Activated T-cell treated with anti-CD3 and anti-CD28 coated beads, Interleukin-2, amount 50 U/mL, for 48 hours (primary cell): ENCODE measurements at places on chromosomes 6 and 20.

GRCh38 chr6:169965657-169966311 is 214.4 kb downstream of the ERMARD start:
- no peak for DNase-seq

GRCh38 chr20:10739134-10739533 is 65.3 kb upstream of the JAG1 start:
- no peak for DNase-seq

DNA sequence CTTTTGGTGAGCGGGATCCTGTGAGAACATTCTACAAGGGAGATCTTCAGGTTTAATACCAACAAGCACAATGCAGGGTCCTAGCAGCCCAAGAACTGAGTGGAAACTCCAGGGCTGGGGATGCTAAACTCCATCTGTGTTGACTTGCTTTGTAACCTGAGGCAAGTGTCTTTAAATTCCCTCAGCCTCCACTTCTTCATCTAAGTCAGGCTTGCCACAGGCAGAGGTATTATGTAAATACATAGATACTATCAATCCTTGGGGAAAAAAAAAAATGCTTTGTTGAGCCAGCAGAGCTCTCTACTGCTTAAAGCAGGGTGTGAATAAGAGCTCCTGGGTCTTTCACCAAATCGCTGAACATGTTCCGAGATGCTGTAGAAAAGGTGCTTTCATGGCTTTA is 114.2 kb upstream of the PHACTR1 start:
- no peak for DNase-seq

GRCh38 chr6:124963416-124963785 is 1.2 kb downstream of the RNF217 start:
- DNase-seq: no peak

DNA sequence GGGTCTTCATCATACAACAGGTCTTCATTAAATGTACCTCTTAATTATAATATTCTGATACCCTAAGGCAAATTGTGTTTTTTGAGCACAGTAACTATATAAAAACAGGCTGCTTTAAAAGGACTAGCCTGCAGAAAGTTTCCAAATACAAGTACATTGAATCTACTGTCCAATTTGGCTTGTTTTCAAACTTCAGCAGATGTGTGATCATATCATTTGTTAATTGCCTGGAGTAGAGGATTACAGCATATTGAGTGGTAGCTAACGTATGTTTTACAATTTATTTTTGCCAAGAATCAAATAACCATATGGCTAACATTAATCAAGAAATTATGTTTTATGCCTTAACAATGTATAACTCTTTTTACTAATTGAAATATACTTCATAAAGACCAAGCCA is 12.6 kb downstream of the TINAG start:
- DNase-seq: no peak

GRCh38 chr6:111480988-111481822 is 1.8 kb downstream of the REV3L start:
- no peak for DNase-seq

DNA sequence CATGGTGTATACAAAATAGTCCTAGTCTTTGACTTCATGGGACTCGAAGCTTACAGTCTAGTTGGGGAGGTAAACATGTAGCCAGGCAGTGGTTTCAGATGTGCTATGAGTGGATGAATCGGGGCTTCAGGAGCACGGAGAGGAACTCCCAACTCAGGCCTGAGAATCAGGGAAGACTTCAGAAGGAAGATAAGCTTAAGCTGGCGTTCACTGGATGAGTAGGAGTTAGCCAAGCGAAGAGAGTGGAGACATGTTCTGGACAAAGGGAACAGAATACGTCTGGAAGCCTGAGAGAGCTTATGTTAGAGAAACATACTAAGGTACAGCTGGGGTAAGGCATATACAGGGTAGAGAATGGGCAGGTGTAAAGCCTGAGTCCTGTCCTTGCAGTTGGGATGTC is 8.8 kb downstream of the CARMIL1 start:
- no peak for DNase-seq
